ENCODE measurements at places on chromosomes 13 and 19.

DNA sequence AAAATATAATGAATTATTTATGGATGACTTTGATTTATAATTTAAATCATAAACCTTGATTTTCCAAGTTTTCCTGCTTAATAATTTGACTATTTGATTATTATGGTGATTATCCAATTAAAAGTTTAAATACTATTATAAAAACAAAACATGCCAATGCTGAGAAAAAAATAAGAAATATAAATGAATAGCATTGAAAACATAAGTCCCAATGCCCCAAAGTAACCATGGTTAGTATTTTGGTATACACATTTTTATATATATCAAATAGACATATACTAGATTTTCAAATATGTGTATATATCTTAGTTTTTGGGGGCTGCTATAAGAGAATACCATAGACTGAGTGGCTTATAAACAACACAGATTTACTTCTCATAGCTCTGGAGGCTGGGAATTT is 108.3 kb downstream of the GPC5 start:
- H3K27me3 ChIP-seq, result peaks cover 4% of the 10 kb centered on the region
- H3K27ac ChIP-seq, result no peak overlapping the region
- H3K4me1 ChIP-seq, result no peaks in the 10 kb centered on the region
- no peak for DNase-seq

GRCh38 chr19:5042556-5042955 is 73.6 kb downstream of the KDM4B start:
- no peak overlapping the region for H3K4me3 ChIP-seq
- H3K4me1 ChIP-seq, result peaks cover 10% of the 10 kb centered on the region
- no peak for DNase-seq
- no peaks in the 10 kb centered on the region for H3K27me3 ChIP-seq
- no peak overlapping the region for H3K27ac ChIP-seq

GRCh38 chr13:75309981-75310580 is 171.9 kb downstream of the TBC1D4 start:
- H3K4me3 ChIP-seq, result no peak overlapping the region
- peaks cover 11% of the 10 kb centered on the region for H3K4me1 ChIP-seq
- H3K27ac ChIP-seq, result no peak overlapping the region
- no peak for DNase-seq
- peaks cover 20% of the 10 kb centered on the region for H3K36me3 ChIP-seq

- H3K27me3 ChIP-seq, result no peaks in the 10 kb centered on the region
- peaks cover 25% of the 10 kb centered on the region for H3K36me3 ChIP-seq
- H3K4me3 ChIP-seq, result peak overlapping the region; percentile 39
Observed at GRCh38 chr13:102609696-102610095, 12.9 kb downstream of the TPP2 start.

All from naive thymus-derived CD8-positive, alpha-beta T cell (primary cell).